Activated CD4-positive, alpha-beta T cell treated with anti-CD3 and anti-CD28 coated beads for 1 hour (primary cell): ENCODE measurements at places on chromosomes 12 and 14.
A peak's percentile ranks its signal among the peaks of the same experiment; 100 is the strongest.

DNA sequence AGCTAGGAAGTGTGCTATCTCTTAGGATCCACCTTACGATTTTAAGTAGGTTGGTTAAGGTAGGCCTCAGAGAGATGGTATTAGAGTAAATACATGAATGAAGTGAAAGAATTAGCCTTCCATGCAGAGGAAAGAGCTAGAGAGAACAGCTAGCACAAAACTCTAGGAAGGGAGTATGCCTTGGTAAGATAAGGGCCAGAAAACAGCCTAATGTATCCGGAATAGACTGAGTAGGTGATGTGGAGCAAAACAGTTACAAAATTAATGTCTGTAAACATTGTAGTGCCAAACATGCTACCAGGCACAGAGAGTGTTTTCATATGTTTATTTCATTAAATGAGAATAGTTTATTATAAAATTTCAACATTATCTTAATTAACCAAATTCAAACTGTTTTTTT lies 315.1 kb downstream of the SOX5 start:
- no peak for DNase-seq

DNA sequence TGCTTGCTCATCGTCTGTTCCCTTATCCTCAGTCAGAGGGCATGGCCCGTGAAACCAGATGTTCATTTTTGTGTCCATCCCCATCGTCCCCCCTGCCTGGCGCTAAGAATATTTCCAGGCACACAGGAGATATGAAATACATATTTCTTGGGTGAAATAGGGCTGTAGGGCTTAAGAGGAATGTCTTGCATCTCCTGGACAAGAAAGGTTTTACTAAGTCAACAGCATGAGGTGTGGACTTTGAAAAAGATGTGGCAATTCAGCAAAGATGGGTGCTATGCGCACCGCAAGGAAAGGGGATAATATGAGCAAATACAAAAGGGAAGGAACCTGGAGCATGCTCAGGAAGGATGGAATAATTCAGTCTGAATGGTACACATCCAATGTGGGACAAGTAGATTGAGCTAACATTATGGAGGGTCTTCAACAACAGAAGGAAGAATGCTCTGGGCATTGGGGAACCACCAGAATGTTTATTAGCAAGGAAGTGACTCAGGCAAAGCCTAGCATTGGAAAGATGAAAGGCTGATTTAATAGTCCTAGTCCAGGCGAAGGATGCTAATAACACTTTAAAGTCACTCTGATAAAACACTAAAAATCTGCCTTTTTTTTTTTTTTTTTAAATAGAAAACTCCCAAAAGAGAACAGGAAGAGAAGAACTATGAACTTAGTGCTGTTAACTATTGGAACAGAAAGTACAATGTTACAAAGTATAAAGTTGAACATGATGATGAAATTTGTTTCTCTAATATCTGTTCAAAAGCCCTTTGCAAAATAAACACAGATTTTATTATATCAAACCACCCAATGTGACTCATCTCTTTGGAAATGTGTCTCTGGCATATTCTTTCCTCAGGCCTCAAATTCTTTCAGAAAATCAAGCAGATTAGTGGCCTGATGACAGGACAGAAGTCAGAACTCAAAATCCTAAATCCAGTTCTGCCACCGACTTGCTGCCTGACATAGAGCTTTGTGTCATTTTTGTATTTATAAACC lies 449.5 kb downstream of the BCAT1 start:
- no peak for DNase-seq

GRCh38 chr12:12216349-12217017 lies 50.4 kb downstream of the LRP6 start:
- no peak for DNase-seq

GRCh38 chr12:106757623-106758348 lies 16.7 kb upstream of the RIC8B start:
- DNase-seq: no peak

DNA sequence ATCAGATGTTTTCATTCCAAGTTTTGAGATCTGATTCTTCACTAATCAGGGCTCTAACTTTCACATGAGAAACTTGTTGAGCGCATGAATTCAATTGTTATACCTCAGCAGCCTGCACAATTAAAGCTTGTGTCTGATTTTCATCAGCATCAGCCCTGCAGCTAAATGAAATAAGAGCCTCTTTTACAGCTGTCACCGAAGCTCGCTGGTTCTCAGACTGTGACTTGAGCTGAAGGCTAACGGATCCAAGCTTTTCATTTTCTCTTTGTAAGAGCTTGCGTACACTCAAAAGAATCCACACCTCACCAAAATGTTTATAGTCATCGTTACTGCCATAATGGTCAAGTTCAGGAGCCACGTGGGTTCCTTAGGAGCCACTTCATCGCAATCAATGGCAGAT lies 65.5 kb upstream of the BEGAIN start:
- no peak for DNase-seq

DNA sequence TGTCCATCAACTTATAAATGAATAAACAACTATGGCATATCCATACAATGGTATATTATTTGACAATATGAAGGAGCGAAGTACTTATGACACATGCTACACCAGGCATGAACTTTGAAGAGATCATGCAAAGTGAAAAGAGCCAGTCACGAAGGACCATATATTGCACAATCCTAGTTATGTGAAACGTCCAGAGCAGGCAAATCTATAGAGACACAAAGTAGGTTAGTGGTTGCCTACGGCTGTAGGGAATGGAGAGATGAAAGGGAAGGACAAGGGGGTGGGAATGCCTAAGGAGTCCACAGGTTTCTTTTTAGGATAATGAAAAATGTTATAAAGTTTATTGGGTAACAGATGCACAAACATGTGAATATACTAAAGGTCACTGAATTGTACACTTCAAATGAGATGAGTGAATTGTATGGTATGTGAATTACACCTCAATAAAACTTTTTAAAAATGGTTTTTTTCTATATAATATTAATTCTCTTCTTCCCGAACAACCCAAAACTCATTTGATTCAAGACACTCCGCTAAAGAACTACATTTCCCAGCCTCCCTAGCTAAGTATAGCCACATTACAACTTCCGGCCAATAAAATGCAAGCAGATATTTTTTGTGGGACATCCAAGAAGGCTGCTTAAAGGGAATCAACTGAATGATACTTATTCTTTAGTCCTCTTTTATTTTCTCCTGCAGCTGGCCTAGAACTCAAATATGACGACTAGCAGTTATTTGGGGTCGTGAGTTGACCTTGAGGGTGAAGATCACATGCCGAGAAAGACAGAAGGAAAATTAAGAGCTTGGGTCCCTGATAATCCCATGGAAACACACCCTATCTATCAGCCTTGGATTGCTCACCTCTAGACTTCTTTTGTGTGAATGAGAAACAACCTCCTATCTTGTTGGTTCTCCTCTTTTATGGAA lies 187.2 kb downstream of the TTC8 start:
- DNase-seq: no peak

- no peak for DNase-seq
These were observed 8.3 kb downstream of the KTN1 start for GRCh38 chr14:55588259-55588699.

DNA sequence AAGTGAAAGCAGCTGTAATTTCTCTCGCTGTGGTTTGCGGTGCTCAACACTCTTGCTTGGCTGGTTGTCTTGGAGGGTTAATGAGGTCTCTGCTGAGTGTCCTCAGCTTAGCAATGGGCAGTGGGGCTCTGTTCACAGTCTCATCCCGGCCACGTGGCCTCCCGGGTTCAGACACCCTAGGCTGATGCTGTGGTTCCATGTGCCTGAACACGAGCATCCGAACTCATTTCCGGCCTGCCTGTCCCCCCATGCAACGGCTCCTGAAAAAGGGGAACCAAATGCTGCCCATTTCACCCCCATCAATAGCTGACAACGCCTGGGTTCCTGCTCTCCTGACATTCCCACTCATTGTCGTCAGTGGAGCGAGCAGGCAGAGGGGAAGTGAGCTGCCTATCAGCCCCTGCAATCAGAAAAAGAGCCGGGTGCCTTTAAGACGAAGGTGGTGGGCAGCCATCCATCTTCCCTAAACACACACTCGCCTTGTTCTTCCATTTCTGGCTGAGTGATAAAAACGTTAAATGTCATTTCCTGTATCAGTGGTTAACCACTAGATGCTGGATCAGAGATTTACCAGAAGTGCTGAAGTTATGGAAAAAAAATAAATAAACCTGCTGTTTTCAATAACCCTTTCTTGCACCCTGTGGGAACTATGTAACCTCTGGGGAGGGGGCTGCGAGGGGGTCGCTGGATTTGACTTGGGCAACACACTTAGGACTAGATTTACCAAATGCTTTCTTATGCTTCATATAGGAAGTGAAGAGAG lies 60.3 kb upstream of the BCL2L14 start:
- DNase-seq: no peak

GRCh38 chr12:70359458-70360197 lies 6.5 kb upstream of the KCNMB4 start:
- no peak for DNase-seq

- no peak for DNase-seq
These were observed 56.8 kb downstream of the SDR9C7 start for GRCh38 chr12:56877195-56878009.

- DNase-seq: no peak
These were observed 53.2 kb upstream of the ESRRB start for GRCh38 chr14:76322594-76323220.

DNA sequence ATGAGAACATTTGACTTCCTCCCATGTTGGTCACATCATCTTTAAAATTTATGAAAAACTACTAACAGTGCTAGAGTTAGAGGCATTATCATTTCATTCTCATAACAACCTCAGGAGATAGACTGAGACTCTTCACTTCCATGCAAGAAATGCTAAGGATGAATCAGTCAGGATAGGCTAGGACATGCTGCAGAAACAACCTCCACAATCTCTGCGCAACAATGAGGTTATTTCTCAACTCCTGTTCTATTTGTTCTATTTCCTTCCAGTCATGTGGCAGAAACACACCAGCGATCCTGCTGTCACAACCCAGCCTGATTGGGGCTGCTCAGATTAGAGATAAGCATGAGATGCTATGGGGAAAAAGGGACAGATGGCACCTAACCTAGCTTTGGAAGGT lies 49.0 kb upstream of the TMEM263 start:
- DNase-seq: no peak

GRCh38 chr12:31562594-31563328 lies 28.2 kb downstream of the DENND5B start:
- DNase-seq: no peak

DNA sequence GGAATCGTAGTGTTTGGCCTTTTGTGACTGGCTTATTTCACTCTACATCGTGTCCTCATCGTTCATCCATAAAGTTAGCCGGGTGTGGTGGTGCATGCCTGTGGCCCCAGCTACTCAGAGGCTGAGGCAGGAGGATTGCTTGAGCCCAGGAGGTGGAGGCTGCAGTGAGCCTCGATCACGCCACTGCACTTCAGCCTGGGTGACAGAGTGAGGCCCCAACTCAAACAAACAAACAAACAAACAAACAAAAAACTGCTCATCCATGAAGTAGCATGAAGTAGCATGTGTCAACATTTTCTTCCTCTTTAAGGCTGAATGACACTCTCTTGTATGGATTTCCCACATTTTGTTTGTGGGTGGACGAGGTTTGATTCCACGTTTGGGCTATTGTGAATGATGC lies 44.0 kb upstream of the MEG3 start:
- no peak for DNase-seq

GRCh38 chr14:61050417-61050816 lies 69.4 kb downstream of the SLC38A6 start:
- DNase-seq: no peak

GRCh38 chr12:5453466-5453865 lies 21.6 kb downstream of the NTF3 start:
- no peak for DNase-seq

- DNase-seq: no peak
These were observed 128.1 kb upstream of the C14orf180 start for GRCh38 chr14:104451474-104451873.

GRCh38 chr12:64480148-64480547 lies 28.2 kb downstream of the TBK1 start:
- no peak for DNase-seq

DNA sequence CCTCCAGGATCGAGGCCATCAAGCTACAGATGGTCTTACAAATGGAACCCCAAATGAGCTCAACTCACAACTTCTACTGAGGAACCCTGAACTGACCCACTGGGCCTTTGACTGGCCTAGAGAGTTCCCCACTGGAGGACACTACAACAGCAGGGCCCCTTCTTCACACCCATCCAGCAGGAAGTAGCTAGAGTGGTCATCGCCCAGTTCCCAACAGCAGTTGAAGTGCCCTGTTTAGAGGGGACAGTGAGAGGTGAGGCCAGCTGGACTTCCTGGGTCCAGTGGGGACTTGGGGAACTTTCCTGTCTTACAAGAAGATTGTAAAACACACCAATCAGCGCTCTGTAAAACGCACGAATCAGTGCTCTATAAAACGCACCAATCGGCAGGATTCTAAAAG lies 247.9 kb upstream of the BTG1 start:
- DNase-seq: no peak

- DNase-seq: peak; percentile 24
These were observed 41.6 kb downstream of the LRRC74A start for GRCh38 chr14:76867516-76868453.

GRCh38 chr12:129665414-129665813 lies 238.4 kb downstream of the TMEM132D start:
- DNase-seq: no peak

DNA sequence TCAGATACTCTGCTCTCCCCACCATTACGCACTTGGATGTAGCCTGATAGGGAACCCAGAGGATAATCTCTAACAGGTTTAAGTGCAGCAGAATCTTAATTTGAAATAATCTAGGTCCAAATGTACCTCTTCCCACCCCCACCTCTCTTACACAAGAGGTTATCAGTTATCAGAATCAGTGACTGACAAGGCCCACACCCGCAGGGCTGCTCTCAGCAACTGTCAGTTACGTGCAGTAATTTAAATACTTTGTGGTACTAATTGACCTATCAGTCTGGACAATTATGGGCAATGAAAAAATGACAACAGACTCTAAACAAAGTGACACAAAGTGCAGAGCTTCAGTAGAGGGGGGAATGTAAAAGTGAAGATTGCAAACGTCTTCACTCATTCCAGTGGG lies 74.0 kb downstream of the CLIP1 start:
- DNase-seq: no peak

DNA sequence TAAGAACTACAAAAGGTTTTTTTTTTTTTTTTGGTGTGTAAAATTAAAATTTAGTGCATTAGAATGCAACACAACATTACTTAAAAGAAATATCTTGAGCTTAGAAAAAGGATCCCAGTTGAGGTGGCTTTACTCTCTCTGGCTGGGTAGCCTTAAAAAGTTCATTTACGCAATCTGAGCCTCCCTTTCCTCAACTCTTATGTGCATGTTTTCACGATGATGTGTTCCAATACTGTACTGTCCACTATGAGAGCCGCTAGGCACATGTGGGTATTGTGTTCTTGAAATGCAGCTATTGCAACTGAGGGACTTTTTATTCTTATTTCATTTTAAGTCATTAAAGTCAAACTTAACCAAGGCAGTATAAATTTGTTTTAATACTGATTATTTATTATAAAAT lies 460.9 kb upstream of the SYT1 start:
- no peak for DNase-seq

DNA sequence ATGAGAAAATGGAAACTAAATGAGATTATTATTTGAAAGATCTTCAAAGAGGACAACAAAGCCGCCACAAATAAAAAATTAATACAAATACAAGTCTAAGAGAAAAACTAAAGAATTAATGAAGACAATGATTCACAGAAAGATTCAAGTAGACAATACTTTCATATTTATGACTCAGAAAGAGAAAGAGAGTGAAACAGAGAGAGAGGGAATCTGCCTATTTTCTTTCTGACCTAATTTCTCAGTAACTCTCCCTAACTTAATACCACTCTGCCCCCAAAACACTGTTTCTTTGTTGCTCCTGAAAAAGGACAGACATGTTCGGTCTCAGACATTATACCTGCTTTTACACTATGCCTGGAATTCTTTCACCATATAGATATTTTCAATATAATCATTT lies 259.1 kb downstream of the SLC6A15 start:
- no peak for DNase-seq
